ENCODE measurements at places on chromosomes 7 and 10.

DNA sequence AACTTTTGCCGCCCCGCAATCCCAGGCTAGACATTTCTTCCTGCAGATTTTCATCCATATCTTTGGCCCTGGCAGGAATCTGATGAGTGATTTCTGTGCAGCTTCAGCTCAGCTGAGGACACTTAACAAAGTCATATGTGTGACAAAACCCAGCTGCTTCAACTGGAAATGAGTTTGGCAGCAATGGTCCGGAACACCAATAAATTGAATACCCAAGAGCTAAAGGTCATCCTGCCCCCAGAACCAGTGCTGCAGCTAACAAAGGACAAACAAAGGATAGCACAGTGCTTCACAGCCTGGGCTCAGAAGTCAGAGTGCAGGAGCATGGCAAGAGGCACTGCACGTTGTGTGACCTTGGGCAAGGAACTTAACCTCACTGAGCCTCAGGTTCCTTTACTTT, 40.0 kb upstream of the TRIL start:
- DNase-seq, result no peak

- no peak for DNase-seq
These were observed 60.2 kb downstream of the NRP1 start for GRCh38 chr10:33274096-33274785.

- DNase-seq, result no peak
These were observed 9.3 kb upstream of the TMEM270 start for GRCh38 chr7:73851410-73852338.

DNA sequence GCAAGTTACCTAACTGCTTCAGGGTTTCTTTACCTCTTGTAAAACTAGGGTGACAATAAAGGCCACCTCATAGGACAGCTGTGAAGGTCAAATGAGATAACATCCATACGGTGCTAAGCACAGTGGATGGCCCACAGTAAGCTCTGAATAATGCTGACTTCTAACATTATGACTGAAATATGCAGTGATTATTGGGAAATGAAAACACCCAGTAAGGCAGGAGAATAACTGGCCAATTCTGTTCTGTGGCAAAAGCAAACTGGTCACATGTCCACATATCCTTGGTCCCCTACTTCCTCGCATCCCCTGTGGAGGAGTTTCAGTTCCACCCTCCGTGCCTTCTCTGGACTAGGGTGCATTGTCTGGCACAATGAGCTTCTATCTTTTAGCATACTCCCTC, 1.4 kb downstream of the CUBN start:
- no peak for DNase-seq

DNA sequence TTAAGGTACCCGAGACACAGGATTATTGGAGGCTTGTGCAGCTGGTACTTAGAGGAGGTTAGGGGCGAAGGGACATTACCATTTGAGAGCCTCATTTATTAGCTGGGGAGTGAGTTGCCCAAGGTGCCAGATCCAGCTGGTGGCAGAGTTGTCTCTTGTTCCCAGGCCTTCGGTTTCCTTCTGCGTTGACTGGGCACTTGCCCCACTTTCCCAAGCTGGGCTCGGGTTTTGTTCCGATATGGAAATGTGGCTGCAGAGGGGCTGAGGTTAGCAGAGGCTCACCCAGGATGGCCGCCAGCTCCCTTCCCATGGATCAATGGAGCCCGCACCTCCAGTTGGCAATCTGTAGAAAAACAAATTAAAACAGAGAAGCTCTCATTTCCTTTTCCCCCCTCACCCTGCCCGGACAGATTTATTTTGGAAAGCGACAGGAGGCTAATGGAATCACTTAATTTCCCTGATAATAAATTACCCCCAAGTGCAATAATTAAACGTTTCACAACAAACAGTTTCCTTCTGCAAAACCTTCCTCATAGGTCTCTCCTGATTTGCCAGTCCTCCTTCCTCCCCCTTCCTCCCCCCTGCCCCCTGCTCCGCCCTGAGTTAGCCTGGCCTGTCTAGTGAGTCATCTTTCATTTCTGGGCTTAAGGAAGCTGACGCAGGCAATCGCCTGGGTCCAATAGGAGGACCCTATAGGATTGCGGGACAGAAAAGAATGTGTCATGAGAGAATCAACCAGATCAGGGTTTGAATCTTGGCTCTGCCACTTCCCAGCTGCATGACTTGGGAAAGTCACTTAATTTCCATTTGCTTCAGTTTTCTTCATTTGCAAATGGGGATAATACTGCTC, 51.7 kb downstream of the ADRA2A start:
- DNase-seq, result no peak

- no peak for DNase-seq
These were observed 4.2 kb upstream of the NT5C3A start for GRCh38 chr7:33066771-33067170.

DNA sequence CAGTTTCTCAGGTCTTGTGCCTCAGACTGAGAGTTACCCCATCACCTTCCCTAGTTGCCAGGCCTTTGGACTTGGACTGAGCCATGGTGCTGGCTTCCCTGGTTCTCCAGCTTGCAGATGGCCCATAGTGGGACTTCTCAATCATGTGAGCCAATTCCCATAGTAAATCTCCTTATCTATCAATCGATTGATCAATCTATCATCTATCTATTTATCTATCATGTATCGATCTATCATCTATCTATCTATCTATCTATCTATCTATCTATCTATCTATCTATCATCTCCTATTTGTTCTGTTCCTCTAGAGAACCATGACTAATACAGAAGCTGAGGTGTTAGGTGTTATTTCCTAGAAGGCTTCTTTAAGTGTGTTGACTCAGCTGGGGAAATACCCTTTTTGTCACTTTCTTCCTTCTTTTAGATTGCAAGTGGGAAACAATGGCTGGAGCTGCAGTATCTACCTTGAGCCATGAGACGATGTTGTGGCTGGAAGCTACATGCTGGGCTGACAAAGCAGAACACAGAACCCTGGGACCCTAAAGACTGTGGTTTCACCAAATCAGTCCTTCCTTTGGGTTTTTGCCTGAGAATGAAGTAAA, 234.7 kb upstream of the GLI3 start:
- no peak for DNase-seq

DNA sequence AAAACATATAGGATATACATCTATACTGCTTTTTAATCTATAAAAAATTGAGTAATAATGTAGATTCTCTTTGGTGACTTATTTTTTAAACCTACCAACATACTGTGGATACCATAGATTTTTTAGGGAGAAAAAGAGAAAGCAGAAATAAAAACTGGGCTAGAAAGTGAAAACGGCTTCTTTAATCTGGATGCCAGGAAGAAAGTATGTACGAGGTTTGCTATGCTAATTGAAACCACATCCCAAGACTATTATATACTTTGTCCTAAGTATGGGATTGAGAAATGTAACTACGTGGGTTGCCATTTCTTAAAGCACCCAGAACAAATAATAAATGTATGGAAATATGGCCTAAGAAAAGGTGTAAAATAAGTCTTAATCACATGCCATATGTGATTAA, 129.0 kb upstream of the NFE2L3 start:
- DNase-seq, result no peak

DNA sequence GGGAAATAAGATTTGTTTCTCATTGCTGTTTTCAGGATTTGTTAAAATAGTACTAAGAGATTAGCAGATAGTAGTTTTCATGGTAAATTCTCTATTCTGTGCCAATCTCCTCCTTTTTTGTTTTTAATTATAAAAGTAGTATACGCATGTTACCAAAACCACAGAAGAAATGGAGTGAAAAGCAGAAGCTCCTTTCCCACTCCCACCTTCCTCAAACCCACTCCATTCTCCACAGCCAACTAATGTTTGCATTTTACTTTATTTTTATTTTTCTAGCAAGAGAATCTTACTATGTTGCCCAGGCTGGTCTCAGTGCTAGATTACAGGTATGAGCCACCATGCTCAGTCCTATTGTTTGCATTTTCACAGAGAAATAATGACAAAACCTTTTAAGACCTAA, 4.5 kb upstream of the LRMDA start:
- DNase-seq, result no peak

DNA sequence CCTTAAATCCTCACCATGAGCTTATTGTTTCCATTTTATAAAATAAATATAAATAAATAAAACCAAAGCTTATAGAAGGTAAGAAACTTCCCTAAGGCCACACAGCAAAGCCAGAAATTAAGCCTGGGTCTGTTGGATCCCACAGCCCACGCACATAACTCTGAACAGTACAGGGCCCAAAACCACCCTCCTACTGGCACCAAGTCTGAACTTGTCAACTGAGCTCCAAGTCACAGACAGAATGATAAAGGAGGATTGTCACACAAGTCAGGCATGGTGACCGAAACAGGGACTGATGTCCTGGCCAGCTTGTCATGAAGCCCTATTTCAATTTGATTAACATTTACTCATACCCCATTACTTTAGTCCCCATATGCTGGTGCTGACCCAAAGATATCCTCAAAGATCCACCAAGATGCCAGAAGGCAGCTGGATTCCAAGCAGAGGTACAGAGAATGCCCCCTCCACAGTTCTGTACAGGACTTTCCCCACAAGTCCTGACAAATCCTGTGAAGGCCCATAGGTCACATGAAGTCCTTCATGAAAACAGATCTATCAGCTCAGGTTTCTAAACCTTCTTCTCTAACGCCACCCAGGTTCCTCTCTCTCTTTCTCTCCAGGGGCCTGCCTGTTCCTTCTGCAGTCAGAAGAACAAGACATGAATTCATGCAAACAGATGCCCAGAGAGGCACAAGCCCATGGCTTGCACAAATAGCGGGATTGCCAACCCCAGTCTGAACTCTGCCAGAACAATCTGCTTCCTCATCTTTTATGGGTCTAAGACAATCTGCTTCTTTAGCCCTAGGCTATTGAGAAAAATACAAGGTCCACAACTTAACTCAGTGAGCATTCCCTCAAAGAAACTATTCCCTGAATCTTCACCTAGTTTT, 60.9 kb downstream of the GLI3 start:
- no peak for DNase-seq

- DNase-seq, result no peak
These were observed 71.3 kb downstream of the OSBPL3 start for GRCh38 chr7:24908727-24909126.

DNA sequence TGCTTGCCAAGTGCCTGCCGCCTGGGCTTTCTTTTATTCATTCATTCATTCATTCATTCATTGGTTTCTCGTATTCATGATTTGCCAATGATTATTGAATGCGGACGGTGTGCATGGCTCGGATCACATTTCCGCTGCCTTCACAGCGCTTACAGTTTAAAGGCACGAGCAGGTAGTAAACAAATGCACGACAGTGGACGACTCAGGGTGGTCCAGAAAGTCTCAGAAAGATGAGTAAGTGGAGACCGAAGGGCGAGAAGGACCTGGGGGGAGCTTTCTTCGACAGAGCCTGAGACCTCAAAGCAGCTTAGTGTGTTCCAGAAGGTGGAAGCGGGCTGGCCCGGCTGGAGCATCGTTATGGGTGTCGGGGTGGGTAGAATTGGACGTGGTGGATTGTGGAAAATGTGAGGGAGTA, 506 bp downstream of the MCM10 start:
- DNase-seq, result no peak

DNA sequence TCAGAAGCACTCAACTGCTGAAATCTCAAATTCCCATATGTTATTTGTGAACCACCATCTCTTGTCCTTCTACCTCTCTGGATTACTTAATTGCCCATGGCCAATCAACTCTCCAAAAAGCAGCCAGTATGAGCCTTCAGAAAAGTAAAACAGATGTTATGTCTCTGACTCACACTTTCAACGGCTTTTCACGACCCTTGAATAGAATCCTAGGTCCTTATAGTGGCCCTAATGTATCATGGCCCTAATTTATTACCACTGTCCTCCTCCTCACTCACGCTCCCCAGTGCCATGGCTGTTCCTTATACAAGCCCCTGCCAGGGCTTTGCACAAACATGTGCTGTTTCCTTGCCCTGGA, 20.0 kb downstream of the ZNF438 start:
- no peak for DNase-seq

DNA sequence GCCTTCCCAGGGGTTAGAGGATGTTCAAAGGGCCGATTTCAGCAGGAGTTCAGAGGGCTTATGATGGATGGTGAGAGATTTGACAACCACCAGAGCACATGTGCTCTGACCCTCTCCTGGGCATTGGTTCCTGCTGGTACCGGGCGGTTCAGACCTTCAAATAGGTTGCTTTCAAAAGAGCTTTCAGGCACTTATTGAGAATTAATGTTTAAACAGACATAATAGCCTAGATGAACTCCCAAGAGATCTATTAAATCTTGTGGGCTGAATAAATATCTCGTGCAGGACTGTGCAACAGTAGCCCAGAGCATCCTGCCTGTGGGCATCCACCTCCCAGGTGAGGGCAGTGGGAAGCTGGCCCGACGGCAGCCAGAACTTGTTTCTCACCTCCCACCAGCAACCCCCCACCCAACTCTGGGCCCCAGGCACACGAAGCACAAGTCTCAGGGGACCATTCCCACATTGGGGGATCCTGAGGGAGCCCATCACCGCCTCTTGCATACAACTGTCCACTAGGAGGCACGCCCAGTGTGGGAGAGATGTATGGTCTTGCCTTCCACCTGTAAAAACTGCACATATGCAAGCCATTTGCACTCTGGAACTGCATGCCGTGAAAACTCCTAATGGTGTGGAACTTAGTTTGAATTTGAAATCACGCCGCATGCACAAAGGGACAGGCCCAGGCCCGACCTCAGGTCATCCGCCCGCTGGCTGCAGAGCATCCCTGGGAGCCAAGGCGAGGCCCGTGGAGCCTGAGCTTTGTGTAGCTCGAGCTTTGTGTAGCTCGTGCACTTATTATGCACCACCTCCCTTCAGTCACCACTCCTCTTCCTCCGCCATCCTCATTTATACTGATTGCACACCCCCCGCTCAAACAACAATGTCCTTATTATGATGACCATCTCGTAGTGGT, 147.8 kb downstream of the ADCY1 start:
- no peak for DNase-seq

All from stimulated activated CD8-positive, alpha-beta memory T cell treated with anti-CD3 and anti-CD28 coated beads, Interleukin-15, amount 100 ng/mL, for 24 hours (primary cell).